H7 (cell line): ENCODE measurements at places on chromosomes 2 and 18. TPM values are rescaled to one million over a fixed set of nuclear protein-coding genes. Genes with fewer than 3 reads are reported as not detected.

DOK6 gene
- total RNA-seq = 0.45 and 2.5 TPM in 2 replicates

CERKL gene
- total RNA-seq = 0.14 and 0.15 TPM in 2 replicates

COL4A4 gene
- total RNA-seq = 0.42 and 0.67 TPM in 2 replicates

RNU2-63P gene
- total RNA-seq = 1,165 and 1,374 TPM in 2 replicates

OTOS gene
- total RNA-seq = not detected in 2 replicates

NOL4 gene
- total RNA-seq = 0.07 and 0.66 TPM in 2 replicates

PDCD1 gene
- total RNA-seq = 1.0 and 2.8 TPM in 2 replicates

MROH2A gene
- not detected in 2 replicates for total RNA-seq

ONECUT2 gene
- total RNA-seq = 0.62 and 0.89 TPM in 2 replicates

STK11IP gene
- total RNA-seq = 26.6 and 37.2 TPM in 2 replicates

MC5R gene
- 0.37 TPM in 1 of 2 replicates, not detected in the other for total RNA-seq

YIPF4 gene
- total RNA-seq = 7.4 and 18.5 TPM in 2 replicates

NOSTRIN gene
- not detected in 2 replicates for total RNA-seq

ARID5A gene
- 20.7 and 26.7 TPM in 2 replicates for total RNA-seq

GKN2 gene
- not detected in 2 replicates for total RNA-seq
